ENCODE measurements at places on chromosomes 16 and 17. TPM values are rescaled to one million over a fixed set of nuclear protein-coding genes. Genes with fewer than 3 reads are reported as not detected.

DNA sequence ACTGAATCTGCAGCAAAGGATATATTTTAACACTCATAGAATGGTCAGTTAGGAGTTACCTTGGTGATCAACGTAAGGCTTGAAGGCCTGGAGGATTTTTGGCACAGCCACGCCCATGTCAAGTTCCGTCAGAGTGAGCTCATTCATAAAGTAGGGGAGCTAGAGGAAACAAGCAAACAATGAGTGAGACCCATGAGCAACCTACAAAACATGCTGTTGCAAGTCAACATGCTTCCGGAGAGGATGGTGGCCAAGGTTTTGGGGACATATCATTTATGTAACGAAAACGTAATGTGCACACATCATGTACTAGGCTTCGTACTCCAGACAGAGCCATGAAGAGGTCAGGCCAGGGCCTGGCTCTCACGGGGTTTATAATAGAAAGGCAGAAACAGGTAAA lies 41.1 kb upstream of the ERN1 start:
- H3K27me3 ChIP-seq, result no peaks in the 10 kb centered on the region
- H3K27ac ChIP-seq, result no peak overlapping the region
- no peak for DNase-seq

DNA sequence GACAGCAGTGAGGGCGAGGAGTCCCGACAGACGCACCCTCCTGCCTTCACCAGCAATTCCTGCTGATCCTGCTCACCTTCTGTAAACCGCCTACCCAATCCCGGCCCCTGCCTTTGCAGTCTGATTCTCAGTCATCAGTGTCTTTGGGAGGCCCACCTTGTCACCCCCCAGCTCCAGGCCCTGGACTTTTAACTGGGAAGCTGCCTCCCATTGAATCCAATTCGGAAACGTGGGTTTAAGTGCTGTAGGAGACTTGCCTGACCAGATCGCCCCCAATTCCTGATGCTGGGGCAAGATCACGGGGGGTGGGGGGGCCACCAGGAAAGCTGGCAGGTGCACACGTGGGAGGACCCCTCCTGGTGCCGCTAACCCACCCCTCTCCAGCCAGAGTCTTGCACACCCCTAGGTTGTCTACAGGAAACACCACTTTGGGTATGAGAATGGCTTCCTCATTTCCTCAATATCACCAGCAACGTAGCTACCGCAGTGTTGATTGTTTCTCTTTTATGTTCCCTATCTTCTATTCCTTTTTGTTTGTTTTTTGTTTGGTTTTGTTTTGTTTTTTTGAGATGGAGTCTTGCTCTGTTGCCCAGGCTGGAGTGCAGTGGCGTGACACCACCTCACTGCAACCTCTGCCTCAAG lies 46.6 kb upstream of the CMIP start:
- peaks cover 2% of the 10 kb centered on the region for H3K36me3 ChIP-seq
- no peaks in the 10 kb centered on the region for H3K27me3 ChIP-seq
- no peak overlapping the region for H3K4me3 ChIP-seq

- H3K27me3 ChIP-seq, result no peaks in the 10 kb centered on the region
- no peak for DNase-seq
- no peaks in the 10 kb centered on the region for H3K4me1 ChIP-seq
- H3K36me3 ChIP-seq, result peaks cover 44% of the 10 kb centered on the region
- H3K27ac ChIP-seq, result no peak overlapping the region
Measured at GRCh38 chr17:81267390-81268067, 27.6 kb downstream of the SLC38A10 start.

DNA sequence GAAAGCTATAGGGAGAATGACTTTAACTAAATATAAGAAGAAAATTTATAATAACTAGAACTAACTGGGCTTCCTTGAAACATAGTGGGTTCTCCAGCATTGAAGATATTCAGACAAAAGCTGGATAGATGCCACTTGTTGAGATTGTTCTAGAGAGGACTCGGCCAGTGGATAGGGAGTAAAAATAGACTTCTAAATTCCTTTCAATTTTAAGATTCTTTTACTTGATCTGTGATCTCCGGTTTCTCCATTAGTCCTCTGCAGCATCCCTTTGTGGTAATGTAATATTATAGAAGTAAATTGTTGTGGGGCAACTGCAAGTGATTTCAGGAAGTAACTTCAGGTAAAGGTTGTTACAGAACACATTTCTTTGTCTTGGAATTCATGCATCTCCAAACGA lies 10.3 kb upstream of the RARA start:
- no peak overlapping the region for H3K4me3 ChIP-seq
- H3K27me3 ChIP-seq, result no peaks in the 10 kb centered on the region
- H3K4me1 ChIP-seq, result peaks cover 32% of the 10 kb centered on the region
- peaks cover 5% of the 10 kb centered on the region for H3K36me3 ChIP-seq

- no peak overlapping the region for H3K27ac ChIP-seq
- DNase-seq, result no peak
- peaks cover 13% of the 10 kb centered on the region for H3K4me1 ChIP-seq
- no peaks in the 10 kb centered on the region for H3K27me3 ChIP-seq
Measured at GRCh38 chr16:24721830-24722238, 7.6 kb upstream of the TNRC6A start.

DNA sequence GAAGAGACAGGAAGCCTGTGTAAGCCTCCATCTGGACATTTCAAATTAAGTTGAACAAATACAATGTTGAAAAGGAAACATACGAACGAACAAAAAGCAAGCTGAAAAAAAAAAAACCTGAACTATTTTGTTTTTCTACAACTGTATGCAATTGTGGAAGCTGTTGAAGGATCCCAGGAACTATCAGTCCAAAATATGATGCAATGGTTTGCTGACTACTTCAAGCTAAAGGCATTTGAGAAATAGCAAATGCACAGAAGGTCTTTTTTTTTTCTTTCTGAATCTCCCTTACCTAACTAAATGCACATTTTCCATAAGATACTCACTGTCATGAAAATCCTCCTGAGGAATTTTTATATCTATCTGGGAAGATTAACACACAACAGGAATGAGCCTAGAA lies 40.2 kb downstream of the MAF start:
- no peak overlapping the region for H3K4me3 ChIP-seq
- H3K36me3 ChIP-seq, result no peaks in the 10 kb centered on the region
- peaks cover 32% of the 10 kb centered on the region for H3K27me3 ChIP-seq
- DNase-seq, result no peak
- H3K27ac ChIP-seq, result no peak overlapping the region
- no peaks in the 10 kb centered on the region for H3K4me1 ChIP-seq

DNA sequence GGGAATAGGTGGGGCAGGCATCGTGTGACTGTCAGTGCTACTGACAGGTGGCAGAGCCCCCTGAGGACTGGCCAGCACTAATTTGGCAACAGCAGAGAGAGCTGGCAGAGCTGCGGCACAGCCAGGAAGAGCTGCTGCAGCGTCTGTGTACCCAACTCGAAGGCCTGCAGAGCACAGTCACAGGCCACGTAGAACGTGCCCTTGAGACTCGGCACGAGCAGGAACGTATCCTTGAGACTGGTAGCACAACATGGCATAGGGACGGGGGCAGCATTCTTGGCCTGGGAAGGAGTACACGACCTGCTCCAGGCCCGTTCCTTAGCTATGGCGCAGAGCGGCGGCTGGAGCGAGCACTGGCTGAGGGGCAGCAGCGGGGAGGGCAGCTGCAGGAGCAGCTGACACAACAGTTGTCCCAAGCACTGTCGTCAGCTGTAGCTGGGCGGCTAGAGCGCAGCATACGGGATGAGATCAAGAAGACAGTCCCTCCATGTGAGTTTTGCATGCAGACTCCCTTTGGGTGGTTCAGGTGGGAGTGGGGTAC lies 3.0 kb upstream of the NRN1L start:
- peaks cover 9% of the 10 kb centered on the region for H3K4me1 ChIP-seq
- H3K36me3 ChIP-seq, result peaks cover 37% of the 10 kb centered on the region
- H3K27ac ChIP-seq, result no peak overlapping the region
- no peak overlapping the region for H3K4me3 ChIP-seq
- H3K27me3 ChIP-seq, result no peaks in the 10 kb centered on the region

- no peak overlapping the region for H3K27ac ChIP-seq
- H3K4me1 ChIP-seq, result peaks cover 4% of the 10 kb centered on the region
- no peak for DNase-seq
- H3K36me3 ChIP-seq, result peaks cover 64% of the 10 kb centered on the region
Measured at GRCh38 chr16:15636392-15636873, 6.5 kb downstream of the MARF1 start.

GRCh38 chr17:41326173-41327145 lies 10.9 kb upstream of the KRTAP17-1 start:
- H3K27ac ChIP-seq, result no peak overlapping the region
- H3K4me3 ChIP-seq, result no peak overlapping the region
- peak; percentile 66 for DNase-seq
- no peaks in the 10 kb centered on the region for H3K27me3 ChIP-seq

GRCh38 chr16:25988084-25988483 lies 296.3 kb downstream of the HS3ST4 start:
- H3K36me3 ChIP-seq, result no peaks in the 10 kb centered on the region
- DNase-seq, result peak; percentile 62
- H3K4me1 ChIP-seq, result no peaks in the 10 kb centered on the region
- H3K27ac ChIP-seq, result no peak overlapping the region

DNA sequence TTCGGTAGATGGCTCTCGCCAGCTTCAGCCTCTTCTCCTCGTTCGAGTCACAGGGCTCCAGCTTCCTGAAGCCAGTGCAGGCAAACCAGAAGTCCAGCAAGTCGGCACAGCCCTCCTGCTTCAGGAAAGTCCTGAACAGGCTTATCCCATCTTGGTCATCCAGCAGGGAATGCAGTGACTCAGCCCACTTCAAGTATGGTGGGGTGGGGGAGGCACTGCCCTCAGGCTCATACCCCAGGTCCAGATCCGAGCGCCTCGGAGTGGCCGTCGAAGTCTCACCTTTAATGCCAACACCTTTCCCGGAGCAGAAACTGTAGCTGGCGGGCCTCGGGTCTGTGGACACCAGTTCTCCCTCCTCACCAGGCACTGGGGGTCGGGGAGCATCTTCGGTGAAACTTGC lies 5.9 kb downstream of the AXIN1 start:
- no peak overlapping the region for H3K4me3 ChIP-seq
- no peak overlapping the region for H3K27ac ChIP-seq
- peaks cover 24% of the 10 kb centered on the region for H3K36me3 ChIP-seq
- peaks cover 29% of the 10 kb centered on the region for H3K4me1 ChIP-seq

- peak; percentile 38 for DNase-seq
- H3K4me3 ChIP-seq, result no peak overlapping the region
- peaks cover 13% of the 10 kb centered on the region for H3K27me3 ChIP-seq
- H3K27ac ChIP-seq, result no peak overlapping the region
- H3K4me1 ChIP-seq, result peaks cover 3% of the 10 kb centered on the region
Measured at GRCh38 chr17:10738521-10739258, 8.9 kb upstream of the TMEM220 start.

Gene CCL8
- not detected for total RNA-seq

Gene ST3GAL2
- total RNA-seq, result 67.6 TPM
